ENCODE measurements at places on chromosomes 7 and 10. TPM values are rescaled to one million over a fixed set of nuclear protein-coding genes. Genes with fewer than 3 reads are reported as not detected.

Gene PNLIP
- not detected for total RNA-seq

Gene ELN
- total RNA-seq, result not detected

GRCh38 chr7:36404639-36405408 is 15.2 kb downstream of the ANLN start:
- no peak for DNase-seq

- no peak for DNase-seq
Observed at GRCh38 chr10:43233601-43234430, 33.0 kb downstream of the RASGEF1A start.

- DNase-seq, result peak; percentile 30
Observed at GRCh38 chr7:135672560-135673359, 10.4 kb downstream of the STMP1 start.

GRCh38 chr10:46545861-46546590 is 10.4 kb downstream of the GPRIN2 start:
- no peak for DNase-seq

DNA sequence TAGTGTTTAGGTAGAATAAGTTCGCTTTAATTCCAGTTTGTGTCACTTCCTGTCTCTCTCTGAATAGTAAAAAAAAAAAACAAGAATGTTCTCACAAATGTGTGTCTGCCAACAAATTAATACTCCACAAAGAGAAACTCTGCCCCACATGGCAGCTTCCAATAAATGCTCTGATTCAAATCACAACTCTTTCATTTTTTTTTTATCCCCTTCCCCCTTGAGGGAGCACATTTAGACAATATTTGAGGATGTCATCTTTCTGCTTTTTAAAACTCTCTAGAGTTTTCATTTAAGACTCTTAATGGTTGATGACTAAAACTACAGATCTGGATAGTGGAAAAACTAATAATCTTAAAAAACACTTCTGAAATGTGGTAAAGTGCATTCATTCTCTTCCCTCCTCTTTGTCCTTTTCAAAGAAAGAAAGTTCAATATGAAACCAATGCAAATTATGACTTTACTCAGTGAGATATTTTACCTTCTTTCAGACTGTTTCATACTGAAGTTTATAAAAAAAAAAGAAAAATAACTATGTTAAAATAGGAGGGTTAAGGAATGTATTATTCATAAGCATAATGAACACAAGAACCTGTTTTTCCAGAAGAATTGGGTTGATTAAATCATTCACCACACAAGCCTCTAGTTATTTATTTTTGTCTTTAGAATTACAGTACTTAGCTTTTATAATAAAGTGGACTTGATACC is 42.3 kb downstream of the ARID5B start:
- no peak for DNase-seq

DNA sequence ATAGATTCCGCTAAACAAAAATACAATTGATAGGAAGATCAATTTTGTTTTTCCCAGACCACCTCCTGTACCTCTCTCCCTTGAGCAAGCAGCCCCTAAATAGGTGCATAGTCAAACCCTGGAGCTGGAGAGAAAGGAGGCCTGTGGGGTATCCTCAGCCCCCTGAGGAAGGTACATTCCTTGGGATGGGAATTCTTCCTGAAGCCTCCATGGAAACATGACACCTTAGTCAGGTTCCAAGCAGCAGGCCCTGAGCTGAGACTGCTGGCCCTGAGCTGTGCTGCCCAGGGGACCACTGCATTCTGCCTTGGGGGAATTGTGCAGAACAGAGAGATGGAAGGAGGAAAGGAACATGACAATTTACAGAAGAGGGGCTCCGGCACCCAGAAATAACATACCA is 7.4 kb downstream of the HNRNPF start:
- DNase-seq, result no peak

Gene MBLAC1
- 5.7 TPM for total RNA-seq

Gene MRLN
- total RNA-seq, result not detected

Gene MAD1L1
- total RNA-seq, result 79.8 TPM

DNA sequence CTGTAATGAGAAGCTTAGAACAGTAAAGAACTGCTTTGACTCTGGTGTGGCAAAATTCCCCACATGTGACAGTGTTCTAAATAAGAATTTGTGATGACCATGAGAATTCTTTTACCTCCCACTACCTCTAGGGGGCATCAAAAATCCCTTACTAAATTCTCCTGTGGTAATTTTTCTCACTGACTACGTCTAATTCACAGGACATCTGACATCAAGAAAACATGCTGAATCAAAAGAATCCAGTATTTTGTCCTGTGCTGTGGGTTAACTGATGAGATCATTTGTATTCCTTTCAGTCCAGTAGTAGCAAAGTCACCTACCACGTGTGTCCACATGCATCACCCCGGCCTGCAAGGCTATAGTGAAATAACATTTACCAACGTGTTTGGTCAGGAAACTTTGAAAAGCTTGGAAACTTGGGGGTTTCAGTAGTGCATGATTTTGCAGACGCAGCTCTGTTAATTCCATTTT is 103.8 kb downstream of the ATE1 start:
- DNase-seq, result no peak
